HCEC 1CT (cell line): ENCODE measurements at places on chromosomes 7 and 10.
A peak's percentile ranks its signal among the peaks of the same experiment; 100 is the strongest.

- DNase-seq: no peak
These were observed 115.8 kb upstream of the TCERG1L start for GRCh38 chr10:131427281-131427680.

GRCh38 chr10:9297580-9297979 lies 1243.1 kb downstream of the GATA3 start:
- DNase-seq: no peak

- no peak for DNase-seq
These were observed 21.7 kb downstream of the ABCA13 start for GRCh38 chr7:48192996-48193395.

GRCh38 chr7:6628045-6628444 lies 9.1 kb upstream of the ZNF316 start:
- no peak for DNase-seq

GRCh38 chr10:88110355-88110754 lies 246.9 kb downstream of the PTEN start:
- peak; percentile 74 for DNase-seq
